ENCODE measurements at places on chromosomes 7 and 10.

GRCh38 chr7:6346581-6346980 is 74.2 kb upstream of the CYTH3 start:
- DNase-seq: no peak

DNA sequence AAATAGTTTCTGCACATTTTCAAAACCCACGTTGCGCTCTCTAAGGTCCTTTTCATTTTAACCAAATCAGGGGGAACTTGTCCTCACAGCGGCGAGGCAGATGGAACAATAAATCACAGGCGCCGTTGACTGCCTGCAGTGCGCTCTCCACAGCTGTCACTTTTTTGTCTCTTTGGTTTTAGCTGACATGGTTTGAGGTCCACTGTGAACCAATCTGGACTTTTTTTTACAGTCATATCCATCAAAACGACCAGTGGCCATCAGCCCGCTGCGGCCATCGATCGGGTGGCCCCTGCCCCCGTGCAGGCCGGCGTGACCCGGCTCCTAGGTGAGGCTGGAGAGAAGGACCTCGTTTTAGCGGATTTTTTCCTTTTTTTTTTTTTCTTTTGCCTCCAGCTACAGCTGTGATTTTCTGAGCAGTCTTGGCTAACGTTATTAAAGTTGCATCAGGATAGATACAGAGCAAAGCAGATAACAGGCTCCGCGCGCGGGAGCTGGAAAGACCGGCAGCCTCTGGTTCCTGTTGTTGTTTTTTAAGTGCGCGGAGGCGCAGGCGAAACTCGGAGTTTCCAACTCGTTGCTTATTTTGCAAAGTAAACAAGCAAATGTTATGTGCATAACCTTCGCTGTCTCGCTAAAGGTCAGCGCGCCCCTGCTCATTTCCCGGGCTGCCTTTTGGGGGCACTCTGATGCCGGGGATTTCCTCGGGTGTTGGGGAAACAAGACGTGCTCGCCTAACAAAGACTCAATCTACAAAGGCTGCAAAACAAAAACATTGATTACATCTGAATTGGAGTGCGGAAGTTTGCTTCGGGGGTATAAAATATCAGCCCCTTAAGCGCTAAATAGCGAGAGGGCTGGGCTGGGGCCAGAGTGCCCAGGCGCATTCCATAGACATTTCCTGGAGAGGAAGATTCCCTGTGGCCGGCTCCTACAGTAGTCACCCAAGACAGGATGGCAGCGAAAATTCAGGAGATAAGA is 414.8 kb upstream of the MKI67 start:
- DNase-seq: no peak

DNA sequence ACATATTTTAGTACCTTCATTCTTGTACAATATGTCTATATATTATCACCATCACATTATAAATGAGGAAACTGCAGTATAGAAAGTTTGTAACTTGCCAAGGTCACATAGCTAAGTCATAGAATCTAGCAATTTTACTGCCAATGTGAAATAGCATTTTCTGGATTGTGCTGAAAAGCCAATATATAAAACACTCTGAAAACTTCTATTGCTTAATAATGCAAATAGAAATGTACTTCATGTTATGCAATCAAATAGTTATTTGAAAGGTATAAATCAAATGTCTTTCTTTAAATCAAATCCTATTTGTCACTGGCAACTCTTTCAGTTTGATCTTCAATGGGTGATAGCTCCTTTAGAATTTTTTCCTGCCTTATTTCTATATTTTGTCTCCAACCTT is 129.5 kb downstream of the TMEM26 start:
- no peak for DNase-seq

GRCh38 chr10:125055446-125055845 is 104.9 kb downstream of the CTBP2 start:
- no peak for DNase-seq

- DNase-seq: no peak
Measured at GRCh38 chr10:65325913-65326312, 1599.9 kb upstream of the LRRTM3 start.

DNA sequence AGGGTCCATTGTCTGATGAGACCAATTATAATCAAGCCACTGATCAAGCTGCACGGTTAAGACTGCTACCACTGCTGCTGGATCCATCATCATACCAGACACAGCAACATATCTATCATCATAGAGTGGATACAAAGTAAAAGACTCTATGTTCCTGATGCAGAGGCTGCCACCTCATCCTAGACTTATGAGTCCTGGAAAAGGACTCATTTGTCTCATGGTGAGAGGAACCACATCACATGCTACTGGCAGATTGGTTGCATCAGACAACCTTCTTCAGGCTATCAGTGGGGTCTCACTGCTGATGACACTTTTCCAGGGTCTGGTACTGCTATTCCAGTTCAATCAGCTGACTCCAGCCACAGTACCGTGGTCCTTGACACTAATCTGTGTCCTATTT is 79.0 kb downstream of the ABI1 start:
- no peak for DNase-seq

GRCh38 chr10:72809006-72809405 is 84.5 kb upstream of the OIT3 start:
- no peak for DNase-seq

- no peak for DNase-seq
Measured at GRCh38 chr10:75987616-75988015, 556.2 kb downstream of the LRMDA start.

All from activated naive CD4-positive, alpha-beta T cell (primary cell).